ENCODE measurements at places on chromosomes 16 and 17. TPM values are rescaled to one million over a fixed set of nuclear protein-coding genes. Genes with fewer than 3 reads are reported as not detected.

Gene VMO1
- 1.2 TPM for total RNA-seq

Gene CCL8
- total RNA-seq = not detected

Gene PPM1E
- total RNA-seq = not detected

Gene ZNF624
- 4.2 TPM for total RNA-seq

Gene SENP3
- 54.5 TPM for total RNA-seq

Gene TMEM88
- total RNA-seq = 0.16 TPM

Gene MARCHF10
- total RNA-seq = under 0.01 TPM

Gene PIK3R5
- total RNA-seq = not detected

Gene WDR59
- 17.9 TPM for total RNA-seq

Gene MAP2K6
- total RNA-seq = 3.0 TPM

Gene NOD2
- total RNA-seq = not detected

Gene PERCC1
- total RNA-seq = not detected

Gene B3GNT9
- 30.6 TPM for total RNA-seq

Gene PRSS53
- total RNA-seq = 1.4 TPM

Gene NT5C3B
- 73.0 TPM for total RNA-seq

Gene GSG1L
- not detected for total RNA-seq

Gene ASPA
- 3.3 TPM for total RNA-seq

Gene ARL5C
- total RNA-seq = under 0.01 TPM

Gene MMP15
- total RNA-seq = 1.2 TPM

Gene SLC26A11
- total RNA-seq = 10.3 TPM

Gene CNGB1
- not detected for total RNA-seq

Gene PRSS22
- total RNA-seq = not detected

Gene HGS
- 57.4 TPM for total RNA-seq

Gene ZFHX3
- total RNA-seq = 4.7 TPM

Gene BMERB1
- total RNA-seq = 75.7 TPM

Gene CACNG3
- not detected for total RNA-seq

Gene CDK3
- total RNA-seq = 3.0 TPM

Gene TP53TG3
- total RNA-seq = not detected

Gene PHF12
- total RNA-seq = 10.7 TPM
